CD4-positive, alpha-beta T cell treated with Interleukin-17A for 4 hours (primary cell): ENCODE measurements at places on chromosomes 2 and 18.
A peak's percentile ranks its signal among the peaks of the same experiment; 100 is the strongest.

DNA sequence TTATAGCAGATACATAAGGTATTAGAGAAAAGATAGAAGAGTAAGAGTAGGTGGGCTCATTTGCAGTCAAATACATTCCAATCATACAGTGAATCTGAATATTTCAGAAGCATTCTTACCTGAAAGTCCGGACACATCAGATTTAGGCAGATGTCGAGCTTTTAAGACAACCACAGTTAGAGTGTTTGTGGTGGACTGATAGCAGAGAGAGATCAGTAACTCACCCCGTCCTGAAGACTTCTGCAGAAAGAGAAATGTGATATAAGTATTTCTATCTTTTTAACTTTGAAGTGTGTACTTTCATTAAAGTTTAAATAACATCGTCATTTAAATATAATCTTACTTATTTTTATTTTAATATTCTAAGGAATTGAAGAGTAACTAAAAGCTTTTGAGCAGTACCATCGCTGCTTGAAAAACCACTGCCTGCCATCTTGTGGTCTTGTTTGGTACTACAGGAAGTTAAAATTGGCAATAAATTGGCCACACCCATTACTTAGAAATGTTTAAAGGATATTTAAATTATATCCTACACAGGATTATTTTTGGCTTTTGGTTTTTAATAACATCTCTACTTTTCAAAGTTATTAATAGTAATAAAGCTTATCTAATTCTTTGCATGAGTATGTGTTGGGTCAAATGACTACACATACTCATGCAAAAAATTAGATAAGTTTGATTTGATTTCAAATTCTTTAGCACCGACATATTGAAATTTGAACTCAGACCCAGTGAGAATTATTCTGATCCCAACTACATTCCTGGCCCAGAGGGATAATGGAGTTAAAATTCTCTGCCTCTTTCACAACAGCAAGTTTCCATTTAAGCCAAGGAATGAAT, 5.5 kb downstream of the SYT4 start:
- peak; percentile 2 for DNase-seq

DNA sequence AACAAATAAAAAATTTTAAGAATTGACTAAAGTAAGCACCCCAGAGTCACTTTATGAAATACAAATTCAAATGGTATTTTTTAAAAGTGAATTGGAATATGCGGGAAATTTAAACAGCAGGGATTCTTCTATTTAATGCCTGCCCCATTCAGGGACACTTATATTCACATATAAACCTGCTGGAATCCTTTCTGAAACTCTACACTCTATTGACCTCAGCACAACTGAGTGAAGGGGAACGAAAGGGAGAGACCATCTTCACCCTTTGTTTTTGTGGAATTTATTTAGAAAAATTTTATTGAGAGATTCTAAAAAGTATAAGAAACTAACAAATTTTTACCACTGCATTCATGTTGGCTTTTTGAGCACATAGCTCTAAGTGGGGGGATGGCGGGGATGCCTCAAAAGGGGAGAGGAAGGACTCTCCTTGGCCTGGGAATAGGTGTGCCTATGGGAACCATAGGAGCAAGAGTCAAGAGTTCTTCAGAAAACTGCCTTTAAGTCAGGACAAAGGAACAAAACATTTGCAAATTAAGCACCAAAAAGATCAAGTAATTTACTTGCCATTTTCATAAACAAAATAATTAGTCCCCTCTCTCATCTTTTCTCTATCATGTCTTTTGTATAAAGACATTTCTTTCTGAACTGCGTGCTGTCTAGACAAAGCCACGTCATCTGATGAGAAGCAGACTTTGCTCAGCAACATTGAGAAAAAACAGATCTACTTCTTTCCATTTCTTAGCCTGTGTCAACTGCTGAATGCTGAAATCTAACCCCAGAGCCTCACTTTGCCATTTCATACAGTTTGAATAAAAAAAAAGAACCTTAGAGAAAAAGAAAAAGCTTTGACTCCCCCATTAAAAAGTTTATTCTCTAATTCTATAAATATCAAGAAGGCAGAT, 21.6 kb upstream of the FLACC1 start:
- no peak for DNase-seq

GRCh38 chr2:2764001-2764355, 432.9 kb upstream of the MYT1L start:
- no peak for DNase-seq

- DNase-seq, result no peak
Measured at GRCh38 chr2:9652898-9653479, 22.2 kb upstream of the YWHAQ start.

DNA sequence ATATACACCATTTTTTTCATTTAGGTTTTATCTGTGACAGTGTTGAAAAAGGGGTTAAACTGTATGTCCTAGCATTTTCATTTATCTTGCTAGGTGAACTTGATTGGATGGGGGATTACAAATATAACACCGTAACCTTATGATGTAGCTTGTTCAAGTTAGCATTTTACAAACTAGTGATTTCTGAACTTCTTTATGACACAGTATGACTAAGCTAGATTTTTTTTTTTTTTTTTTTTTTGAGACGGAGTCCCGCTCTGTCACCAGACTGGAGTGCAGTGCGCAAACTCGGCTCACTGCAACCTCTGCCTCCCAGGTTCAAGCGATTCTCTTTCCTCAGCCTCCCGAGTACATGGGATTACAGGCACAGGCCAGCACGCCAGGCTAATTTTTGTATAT, 47.1 kb downstream of the KCMF1 start:
- no peak for DNase-seq

- DNase-seq, result no peak
Measured at GRCh38 chr18:48828691-48829442, 121.9 kb downstream of the SMAD7 start.

DNA sequence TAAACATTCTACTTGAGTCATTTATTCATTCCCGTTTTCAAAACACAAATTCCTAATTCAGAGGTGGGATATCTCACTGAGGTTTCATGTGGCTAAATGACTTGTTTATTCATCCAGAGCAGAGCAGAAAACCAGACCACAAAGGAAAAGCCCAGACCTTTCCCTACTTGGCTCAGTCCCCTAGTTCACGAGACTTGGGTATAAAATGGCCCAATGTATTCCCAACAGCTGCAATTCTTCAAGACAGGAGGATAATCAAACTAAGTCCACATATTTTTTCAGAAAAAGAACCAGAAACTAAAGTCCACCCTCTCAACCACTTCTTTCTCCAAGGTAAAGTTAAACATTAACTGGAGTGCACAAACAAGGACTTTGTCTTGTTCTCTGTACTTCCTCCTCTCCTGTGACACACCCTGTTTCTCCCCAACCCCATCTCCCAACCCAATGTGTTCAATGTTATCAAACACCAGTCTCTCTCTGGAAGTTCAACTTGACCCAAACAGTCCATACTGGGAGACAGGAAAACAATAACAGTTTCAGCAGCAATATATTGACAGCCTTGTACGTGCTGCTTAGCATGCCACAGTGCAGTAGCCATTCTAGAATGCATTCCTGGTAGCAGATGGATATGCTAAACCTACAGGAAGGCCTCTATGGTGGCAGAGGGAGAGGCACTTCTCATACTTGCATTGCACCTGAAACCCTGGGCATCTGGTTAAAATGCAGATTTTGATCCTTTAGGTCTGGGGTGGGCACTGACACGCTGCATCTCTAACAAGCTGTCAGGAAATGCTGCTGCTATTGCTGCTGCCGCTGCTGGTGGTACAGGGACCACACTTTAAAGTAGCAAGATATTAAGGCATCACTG, 110.7 kb downstream of the INO80D start:
- no peak for DNase-seq

GRCh38 chr2:37110306-37111212, 26.2 kb downstream of the GPATCH11 start:
- no peak for DNase-seq

GRCh38 chr2:100887039-100887578, 67.2 kb downstream of the NPAS2 start:
- DNase-seq, result no peak

- no peak for DNase-seq
Measured at GRCh38 chr2:98846041-98846440, 90.0 kb downstream of the CRACDL start.

- no peak for DNase-seq
Measured at GRCh38 chr2:154992826-154993225, 294.3 kb downstream of the KCNJ3 start.

DNA sequence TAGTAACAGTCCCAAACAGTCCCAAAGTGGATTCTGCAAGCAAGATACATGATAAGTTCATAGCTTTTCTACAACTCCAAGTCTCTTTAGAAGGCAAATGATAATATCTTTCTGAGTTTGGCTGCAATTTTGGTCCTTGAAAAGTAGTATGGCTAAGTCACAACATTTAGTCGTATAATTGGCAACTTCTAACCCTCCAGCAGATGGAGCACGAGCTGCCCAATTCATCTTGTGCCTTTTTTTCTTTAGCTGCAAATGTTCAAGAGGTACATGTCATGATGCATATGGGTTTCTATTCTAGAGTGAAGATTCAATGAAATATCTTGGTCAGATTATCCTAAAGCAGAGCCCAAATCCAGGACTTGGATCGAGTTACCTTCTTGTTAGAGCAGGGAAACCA, 127.0 kb upstream of the KLHL14 start:
- no peak for DNase-seq

GRCh38 chr2:26580151-26580550, 61.0 kb downstream of the CIB4 start:
- DNase-seq, result no peak

GRCh38 chr2:176268976-176269318, 295 bp upstream of the MTX2 start:
- no peak for DNase-seq

DNA sequence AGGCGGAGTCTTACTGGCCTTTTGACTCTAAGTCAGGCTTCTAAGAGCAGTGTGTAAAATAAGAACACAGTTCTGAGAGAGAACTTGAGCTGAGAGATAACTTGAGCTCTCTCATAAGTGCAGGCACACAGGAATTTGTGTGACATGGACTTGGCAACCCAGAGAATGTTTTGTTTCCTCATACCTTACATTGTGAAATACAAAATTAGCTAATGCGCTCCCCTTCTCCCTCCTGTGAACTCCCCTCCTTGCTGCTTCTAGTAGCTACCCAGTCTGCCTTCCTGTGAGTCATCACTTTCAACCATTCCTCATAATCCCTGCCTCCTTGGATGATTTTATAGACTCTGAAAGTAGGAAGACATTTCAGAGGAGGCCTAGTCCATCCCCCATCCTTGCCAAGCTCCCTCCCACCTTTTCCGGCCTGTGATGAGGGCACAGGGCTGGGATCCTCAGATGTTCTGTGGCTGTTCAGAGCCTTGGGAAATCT, 22.6 kb downstream of the FER1L5 start:
- no peak for DNase-seq

DNA sequence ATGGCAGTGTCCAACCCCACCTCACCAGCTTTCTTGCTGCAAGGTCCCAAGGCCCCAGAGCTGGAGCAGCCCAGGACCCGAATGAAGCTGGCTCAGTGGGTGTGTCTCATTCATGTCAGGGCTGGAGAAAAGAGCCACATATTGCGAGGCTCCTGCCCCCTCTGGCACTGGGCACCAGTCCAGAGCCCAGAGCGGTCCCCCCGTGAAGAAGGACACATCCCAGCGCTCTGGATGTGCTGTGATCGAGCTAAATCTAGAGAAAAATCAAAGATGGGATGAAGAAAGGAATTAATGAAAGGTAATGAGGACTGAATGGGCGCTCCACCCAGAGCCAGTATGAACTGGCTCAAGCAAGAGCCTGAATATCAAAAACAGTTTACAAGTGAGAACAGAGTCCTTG, 13.3 kb upstream of the MPV17 start:
- no peak for DNase-seq

- no peak for DNase-seq
Measured at GRCh38 chr18:58639751-58640427, 11.0 kb upstream of the ALPK2 start.

DNA sequence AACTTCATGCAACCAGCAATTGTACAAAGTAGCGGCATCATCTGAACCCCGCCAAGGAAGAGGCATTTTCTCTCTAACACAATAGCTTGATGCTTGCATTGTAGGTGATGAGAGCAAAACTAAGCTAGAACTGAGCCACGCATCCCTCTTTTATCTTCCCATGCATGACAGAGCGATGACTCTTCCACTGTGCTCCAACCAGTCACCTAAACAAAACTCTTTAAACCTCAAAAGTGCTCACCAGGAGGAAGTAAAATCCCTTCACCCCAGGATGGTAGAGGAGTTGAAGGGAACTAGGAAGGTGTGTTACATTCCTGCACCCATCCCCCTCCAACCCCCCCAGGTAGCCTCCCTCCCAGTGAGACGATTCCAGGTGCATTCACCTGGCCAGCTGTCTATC, 59.7 kb upstream of the SALL3 start:
- DNase-seq, result no peak

DNA sequence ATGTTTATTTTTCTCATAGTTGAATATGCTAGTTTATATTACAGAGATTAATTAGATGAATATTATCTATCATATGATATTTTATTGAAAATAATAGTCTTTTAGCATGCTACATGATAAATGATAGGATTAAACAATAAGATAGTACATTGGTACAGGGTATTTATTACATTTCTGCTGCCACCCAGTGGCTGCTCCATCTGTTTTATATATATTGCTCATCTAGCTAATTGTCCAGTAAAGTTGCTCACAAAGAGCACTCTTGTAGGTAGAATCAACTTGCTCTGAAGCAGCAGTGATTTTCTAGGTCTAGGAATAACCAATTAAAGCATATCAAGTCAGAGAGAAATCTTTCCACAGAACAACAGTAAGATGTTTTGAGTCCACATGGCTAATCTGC, 183.3 kb downstream of the ASXL3 start:
- DNase-seq, result no peak

DNA sequence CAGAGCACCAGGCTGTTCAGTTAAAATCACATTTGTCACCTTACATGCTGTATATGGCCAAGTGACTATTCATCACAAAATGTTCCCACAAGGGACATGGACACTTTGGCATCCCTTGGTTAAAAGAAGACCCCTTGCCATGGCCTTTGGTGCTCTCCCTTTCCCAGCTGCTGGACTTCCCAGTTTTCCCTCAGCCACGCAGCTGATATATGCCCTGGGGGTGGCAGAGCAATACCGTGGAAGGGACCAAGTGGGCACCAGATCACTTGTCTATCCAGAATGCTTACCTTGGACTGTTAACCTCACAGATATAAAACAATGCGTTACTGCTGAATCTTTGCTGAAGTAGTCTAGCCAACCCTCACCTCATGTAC, 35.3 kb downstream of the PAIP2B start:
- DNase-seq, result no peak
